ENCODE measurements at places on chromosomes 1 and 21. TPM values are rescaled to one million over a fixed set of nuclear protein-coding genes. Genes with fewer than 3 reads are reported as not detected.

DNA sequence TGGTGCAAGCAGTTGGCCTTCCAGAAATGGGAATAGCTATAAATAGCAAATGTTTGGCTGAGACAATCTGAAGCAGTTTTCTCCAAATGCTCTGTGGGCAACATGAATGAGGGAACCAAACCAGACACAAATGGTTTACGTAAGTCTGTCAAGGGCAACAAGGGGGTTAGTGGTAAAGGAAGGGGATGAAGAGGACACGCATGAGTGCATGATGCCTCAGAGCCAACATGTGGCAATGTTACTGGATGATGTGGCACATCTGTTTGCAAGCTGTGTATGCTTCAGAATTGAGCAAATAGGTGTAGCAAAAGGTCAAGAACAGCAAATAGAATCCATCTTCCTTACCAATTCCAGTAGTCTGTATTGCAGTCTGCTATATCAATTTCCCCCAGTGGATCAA, 76.3 kb upstream of the LMO4 start:
- DNase-seq, result no peak

- DNase-seq, result no peak
Observed at GRCh38 chr1:3611170-3612019, at the start of gene MEGF6. MEGF6 (minus strand) TSS chr1:3611508; CDS start chr1:3611268, 240 bp downstream.

The WLS gene
- total RNA-seq, result 207 TPM

DNA sequence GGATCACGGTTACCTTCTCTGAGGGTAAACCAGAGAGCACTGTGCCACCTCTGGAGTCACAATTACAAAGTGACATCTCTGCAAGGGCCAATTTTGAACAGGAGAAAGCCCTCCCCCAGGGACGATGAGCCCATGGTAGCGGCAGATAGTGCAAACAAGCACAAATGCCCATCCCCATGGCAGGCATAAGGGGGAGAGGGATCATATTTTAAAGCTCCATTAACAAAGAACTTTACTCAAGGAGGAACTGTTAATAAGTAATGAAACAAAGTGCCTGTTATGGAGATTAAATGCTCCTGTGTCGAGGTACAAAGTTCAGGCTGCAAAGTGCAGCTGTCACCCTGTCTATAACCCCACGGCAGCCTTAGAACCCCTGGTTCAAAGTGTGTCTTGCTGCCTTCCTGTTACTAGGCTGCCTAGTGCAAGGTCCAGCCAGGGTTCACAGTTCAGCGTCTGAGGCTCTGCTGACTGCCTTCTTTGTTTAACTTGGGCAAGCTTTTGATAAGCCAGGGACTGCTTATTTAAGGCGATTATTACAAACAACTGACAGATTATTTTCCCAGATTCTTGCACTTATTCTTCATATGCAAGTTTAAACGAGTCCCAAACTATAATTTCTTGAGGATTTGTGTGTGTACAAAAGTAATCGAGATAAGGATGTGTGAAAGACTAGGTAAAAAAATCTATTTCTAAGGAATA, 75.7 kb upstream of the NRIP1 start:
- no peak for DNase-seq

The VSIG8 gene
- not detected for total RNA-seq

- no peak for DNase-seq
Observed at GRCh38 chr1:184649451-184649888, 105.2 kb downstream of the EDEM3 start.

- no peak for DNase-seq
Observed at GRCh38 chr21:41932191-41932575, 21.6 kb downstream of the C2CD2 start.

GRCh38 chr21:43854773-43855633, 10.0 kb upstream of the AGPAT3 start:
- DNase-seq, result no peak

The BACH1 gene
- 85.4 TPM for total RNA-seq

DNA sequence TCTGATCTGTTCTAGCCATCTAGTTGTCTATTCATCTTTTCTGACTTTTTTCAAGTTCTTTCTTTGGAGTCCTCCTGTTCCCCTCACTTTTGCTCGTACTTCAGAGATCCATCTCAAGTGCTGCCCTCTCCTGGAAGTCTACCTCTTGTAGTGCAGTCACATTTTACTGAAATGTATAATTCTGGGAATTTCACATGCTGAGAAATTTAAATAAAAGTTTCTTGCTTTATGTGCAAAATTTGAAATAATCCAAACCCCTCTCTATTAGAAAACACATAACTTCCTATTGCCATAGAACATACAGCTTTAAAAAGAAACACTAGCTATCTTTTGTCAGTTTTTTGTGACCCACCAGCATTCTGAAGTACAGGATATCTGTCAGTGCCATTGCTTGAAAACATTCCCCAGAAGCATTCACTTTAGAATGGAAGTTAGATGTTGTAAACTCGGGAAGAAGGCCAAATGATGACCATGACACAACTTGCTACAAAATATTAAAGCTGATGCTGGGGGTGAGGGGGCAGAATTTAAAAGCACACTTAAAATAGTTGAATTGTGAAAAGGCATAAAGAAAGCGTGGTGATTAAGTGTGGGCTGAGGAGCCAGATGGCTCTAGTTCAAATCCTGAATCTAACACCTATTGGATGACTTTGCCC, 22.0 kb downstream of the RLF start:
- DNase-seq, result no peak

The SPTA1 gene
- not detected for total RNA-seq

The ABCG1 gene
- 0.51 TPM for total RNA-seq

DNA sequence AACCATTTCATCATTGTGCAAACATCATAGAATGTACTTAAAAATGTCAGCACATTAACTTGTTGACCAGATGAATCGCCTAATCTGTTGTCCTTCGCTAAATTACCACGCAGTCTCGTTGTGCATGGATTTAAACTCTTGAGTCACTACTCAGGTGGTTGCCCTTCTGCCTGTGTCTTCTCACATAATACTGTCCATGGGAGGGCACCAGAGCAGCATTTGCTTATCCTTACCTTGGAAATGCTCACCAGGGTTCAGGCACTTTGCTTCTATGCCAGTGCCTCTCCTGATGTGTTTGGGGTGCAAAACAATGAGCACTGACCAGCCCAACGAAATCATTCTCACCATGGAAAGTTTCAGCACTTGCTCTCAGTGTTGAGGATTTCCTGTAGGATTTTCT, 559.9 kb downstream of the RWDD3 start:
- no peak for DNase-seq

DNA sequence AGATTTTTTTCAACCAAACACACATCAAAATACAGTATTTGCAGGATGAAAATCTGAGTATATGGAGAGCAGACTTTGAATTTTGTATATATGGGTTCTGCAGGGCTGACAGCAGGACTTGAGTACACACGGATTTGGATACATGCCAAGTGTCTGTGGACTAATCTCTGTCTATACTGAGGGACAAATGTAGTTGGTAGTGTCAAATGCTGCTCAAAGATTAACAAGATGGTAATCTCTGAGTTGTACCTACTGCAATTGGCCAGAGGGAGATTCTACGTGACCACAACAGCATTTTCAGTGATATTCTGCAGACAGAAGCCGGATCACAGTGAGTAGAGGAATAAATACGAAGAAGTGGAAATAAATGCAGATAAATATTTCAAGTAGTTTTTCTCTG, 43.4 kb downstream of the SHCBP1L start:
- no peak for DNase-seq

DNA sequence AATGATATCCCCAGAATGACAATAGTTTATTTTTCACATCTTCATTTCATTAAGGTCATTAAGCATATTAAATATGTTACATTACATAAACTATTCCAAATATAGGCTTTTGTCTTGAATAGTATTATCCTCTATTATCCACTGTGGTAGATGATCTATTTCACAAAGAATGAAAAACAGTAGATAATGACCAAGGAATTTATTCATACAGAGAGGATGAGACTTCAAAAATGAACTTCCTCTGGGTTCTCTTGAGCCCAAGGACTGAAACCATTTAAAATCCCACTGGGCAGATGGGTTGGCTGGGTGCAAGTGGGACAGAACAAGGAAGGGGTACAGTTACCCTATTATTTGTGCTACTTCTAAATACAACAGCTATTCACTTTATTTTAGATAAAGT, 33.0 kb downstream of the PTPN14 start:
- DNase-seq, result no peak

DNA sequence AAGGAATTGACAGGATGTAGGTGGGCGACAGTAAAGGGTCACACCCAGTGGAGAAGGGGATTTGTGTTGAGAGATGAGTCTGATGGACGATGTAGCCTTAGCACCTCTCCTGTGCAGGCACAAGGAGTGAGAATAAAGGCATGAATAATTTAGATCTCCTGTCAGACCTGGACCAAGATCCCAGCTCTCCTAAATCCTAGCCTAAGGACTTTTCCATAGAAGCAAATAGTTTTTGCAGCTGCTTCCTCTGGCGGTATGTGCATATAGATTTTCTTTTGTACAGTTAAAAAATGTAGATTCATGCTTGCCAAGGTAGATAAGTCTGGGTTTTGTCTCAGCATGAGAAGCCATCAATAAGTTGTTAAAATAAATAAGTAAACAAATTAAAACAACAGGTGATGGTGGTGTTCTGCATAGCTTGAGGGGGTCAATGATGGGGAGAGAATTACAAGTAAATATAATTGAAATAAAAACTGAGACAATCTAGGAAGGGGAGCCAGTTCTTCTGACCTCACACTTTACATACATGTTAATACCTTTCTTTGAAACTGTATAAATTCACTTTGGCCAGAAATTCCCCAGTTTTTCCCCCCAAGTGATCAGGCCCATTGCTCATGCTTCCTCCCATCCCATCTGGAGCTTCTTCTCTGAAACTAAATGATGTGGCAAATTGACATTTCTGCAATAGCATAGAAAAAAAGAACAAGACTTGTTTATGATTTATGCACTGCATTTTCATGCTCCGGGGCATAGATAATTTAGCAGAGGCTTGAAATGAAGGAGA, 12.4 kb upstream of the ZP4 start:
- no peak for DNase-seq

The SLC27A3 gene
- total RNA-seq, result 10.6 TPM

The CYP4Z1 gene
- total RNA-seq, result not detected

- DNase-seq, result no peak
Observed at GRCh38 chr1:158248118-158248517, 6.1 kb upstream of the CD1A start.

The CENPF gene
- total RNA-seq, result 19.8 TPM

- no peak for DNase-seq
Observed at GRCh38 chr1:68327414-68327813, 95.1 kb upstream of the WLS start.

GRCh38 chr1:22177354-22178003, 34.6 kb upstream of the WNT4 start:
- DNase-seq, result no peak
